ENCODE measurements at places on chromosomes 1 and 21.

GRCh38 chr21:41670056-41670805, 96.6 kb downstream of the RIPK4 start:
- DNase-seq, result no peak

GRCh38 chr21:25776440-25776839, 41.7 kb downstream of the GABPA start:
- DNase-seq, result no peak

GRCh38 chr1:171754353-171754705, 12.5 kb upstream of the VAMP4 start:
- DNase-seq, result no peak

GRCh38 chr1:20150326-20150705, 11.2 kb downstream of the PLA2G2F start:
- DNase-seq, result no peak

GRCh38 chr1:48250572-48250971, 28.1 kb downstream of the SLC5A9 start:
- DNase-seq, result no peak

GRCh38 chr1:55078470-55078869, 39.1 kb downstream of the PCSK9 start:
- peak; percentile 3 for DNase-seq

DNA sequence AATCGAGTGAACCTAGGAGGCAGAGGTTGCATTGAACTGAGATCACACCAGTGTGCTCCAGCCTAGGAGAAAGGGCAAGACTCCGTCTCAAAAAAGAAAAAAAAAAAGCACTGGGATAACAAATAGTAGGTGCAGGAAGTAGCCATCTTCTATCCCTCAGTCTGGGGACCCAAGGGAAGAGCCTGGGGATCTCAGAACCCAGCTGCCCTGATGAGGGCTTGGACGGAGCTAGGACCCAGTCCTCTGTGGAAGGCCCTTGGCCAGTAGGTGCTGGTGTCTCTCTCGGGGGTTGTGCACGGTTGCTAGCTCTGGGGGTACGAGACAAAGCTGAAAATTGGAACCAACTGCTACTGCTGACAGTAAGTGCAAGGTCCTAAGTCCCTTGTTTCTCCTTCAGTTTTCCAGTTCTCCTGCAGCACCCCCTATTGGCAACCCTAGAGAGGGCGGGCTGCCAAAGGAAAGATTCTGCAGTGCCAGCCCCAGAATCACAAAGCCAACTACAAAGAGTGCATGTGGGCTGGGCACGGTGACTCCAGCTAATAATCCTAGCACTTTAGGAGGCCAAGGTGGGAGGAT, 57.6 kb upstream of the KIF1B start:
- no peak for DNase-seq

DNA sequence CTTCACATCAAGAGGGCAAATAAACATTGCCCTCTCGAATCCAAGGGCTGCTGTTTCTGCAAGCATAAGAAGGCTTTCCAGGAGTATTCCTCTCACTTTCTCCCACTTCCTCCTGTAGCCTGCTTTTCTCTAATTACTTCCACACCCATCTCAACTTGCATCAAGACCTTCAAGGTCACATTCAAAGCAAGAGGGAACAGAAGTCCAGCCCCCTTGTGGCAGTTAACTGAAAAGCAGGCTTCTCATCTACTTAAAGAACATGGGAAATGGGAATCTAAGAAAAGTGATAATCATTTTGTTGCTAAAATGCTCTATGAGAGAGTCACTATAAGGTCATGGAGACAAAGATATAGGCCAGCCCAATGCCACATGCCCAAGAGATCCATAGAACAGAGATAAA, 874.4 kb downstream of the KCNT2 start:
- no peak for DNase-seq

- DNase-seq, result no peak
These were observed 12.6 kb downstream of the MTF1 start for GRCh38 chr1:37846647-37847339.

DNA sequence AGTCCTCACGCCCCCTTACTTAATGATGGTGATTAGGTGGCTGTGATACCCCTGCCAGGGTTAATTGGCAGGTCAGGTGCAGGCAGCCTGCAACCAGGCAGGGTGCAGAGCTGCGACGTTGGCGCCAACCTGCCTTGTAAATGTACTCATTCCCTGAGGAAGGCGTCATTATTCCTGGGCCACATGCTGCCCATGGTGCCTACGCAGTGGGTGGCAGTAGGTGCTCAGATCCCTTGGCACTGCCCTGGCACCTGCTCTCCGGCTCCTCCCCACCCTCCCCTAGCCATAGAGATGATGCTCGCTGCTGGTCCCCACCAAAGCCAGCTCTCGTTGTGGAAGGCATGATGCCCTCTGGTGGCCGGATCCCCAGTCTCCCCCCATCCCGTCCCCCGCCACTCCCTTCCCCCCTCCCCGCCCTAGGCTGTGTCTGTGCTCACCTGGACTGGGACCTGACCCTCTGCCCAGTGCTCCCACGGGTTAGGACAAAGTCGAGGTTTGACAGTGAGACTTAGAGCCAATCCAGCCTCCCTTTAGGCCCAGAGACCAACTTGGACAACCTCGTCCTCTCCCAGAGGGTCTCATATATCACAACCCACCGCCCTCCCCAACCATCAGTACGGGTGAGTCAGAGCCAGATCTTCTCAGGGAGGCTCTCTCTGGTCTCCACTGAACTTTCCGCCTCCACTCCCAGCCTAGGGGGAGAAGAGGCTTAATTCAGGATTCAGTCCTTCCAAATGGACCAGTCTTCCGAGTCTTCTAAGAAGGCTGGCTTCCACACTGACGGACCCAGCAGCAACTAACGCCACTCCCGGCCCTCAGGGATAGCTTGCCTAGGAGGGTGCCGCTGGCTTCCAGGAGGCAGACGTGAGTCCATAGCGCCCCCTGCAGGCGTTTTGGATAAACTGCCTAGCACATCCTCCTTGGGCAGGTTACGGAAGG, 5.7 kb downstream of the KRTCAP2 start:
- DNase-seq, result peak; percentile 71

DNA sequence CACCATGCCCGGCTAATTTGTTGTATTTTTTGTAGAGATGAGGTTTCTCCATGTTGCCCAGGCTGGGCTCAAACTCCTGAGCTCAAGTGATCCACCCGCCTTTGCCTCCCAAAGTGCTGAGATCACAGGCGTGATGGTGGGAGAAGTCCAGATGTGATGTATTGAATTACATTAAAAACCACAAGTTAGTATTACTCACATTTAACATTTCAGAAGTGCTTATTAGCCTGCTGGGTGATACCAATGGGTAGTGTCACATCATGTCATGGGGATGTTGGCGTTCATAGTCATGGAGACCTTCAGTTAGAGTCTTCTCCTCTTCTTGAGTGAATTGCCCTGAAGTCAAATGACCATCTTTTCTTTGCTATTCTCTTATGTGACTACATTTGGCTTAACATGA, 63.6 kb upstream of the VAMP3 start:
- DNase-seq, result no peak

DNA sequence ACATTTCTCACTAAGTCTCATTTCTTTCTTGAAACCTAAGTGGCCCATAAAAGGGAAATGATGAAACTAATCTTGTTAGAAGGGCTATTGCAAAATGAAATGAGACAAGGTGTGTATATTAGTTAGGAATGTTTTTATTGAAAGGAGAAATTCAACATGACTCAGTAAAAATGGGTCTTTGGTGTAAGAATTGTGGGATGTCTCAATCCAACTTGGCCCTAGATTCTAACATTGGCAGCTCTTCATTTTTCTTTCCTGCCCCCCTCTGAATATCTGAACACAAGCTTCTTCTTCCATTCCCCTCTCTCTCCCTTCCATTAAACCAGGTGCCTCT, 26.8 kb upstream of the TARBP1 start:
- DNase-seq, result no peak

- no peak for DNase-seq
These were observed 84.8 kb upstream of the ATP1A1 start for GRCh38 chr1:116288201-116288598.

DNA sequence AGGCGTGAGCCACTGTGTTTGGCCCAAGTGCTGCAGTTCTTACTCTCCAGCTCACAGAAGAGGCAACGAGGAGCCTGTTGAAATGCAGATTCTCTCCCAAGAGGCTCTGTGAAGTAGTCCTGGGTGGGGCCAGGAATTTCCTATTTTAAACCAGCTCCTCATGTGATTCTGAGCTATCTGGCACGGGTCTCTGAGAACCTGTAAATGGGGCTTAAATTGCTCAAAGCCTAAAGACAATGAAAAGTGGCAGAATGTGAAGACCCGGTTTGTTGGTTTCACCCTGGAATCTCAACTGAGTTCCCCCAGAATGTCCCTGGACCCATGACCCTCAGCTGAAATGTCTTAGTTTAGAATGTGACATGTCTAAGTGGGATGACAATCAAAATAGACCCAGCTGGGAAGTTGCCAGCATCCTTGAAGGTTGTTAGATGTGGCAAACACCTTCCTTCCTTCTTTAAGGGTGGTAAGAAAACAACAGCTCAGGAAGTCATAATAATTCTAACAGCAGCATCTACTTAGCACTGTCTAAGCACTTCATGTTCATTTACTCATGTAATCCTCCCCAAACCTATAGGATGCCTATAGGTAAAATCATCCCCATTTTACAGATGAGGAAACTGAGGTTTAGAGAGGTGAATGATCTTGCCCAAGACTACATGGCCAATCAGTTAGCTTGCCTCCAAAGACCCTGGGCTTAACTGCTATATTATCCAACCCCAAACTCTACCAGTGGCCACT, 20.9 kb upstream of the ATP5PO start:
- DNase-seq, result no peak
